NCI-H446 treated with DMSO at 0.1 percent for 48 hours (cell line): ENCODE measurements at places on chromosomes 7 and 10.

DNA sequence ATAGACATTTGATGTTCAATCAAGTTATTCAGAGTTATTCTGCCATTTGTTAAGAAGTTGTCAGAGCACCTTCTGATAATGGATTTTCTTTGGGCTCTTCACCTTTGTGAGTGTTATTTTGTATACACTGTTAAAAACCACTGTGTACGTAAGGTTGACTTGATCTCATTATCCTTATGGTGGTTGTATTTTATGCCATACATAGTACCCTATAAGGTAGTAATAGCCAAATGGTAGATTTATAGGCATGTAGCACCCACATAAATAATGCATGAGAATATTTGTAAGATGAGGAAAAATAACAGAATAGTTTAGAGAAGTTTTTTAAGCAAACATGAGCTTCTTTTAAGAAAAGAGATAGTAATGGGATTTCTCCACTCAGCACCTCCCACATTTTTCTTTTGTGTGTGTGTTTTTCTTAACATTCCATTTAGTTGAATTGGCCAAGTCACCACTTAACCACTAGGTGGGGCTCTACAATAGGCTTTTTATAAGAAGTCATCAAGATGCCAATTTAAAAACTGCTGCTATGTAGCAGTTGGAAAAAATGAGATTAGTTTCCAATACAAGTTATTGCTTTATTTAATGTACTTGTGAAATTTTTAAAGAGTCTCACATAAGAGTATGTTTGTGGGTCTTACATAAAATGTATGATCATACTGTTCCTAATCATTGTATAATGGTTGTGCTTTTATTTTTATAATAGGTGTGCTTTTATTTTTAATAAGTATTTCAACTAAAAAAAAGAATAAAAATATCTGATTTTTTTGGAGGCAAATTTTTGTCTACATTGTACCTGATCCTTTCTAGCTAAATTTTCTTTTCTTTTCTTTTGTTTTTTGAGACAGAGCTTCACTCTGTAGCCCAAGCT, 41.1 kb upstream of the STMP1 start:
- DNase-seq, result peak; percentile 42

- no peak for DNase-seq
These were observed 101.7 kb upstream of the YAE1 start for GRCh38 chr7:39464350-39465054.

GRCh38 chr7:84113286-84113685, 81.3 kb downstream of the SEMA3A start:
- DNase-seq, result peak; percentile 37

DNA sequence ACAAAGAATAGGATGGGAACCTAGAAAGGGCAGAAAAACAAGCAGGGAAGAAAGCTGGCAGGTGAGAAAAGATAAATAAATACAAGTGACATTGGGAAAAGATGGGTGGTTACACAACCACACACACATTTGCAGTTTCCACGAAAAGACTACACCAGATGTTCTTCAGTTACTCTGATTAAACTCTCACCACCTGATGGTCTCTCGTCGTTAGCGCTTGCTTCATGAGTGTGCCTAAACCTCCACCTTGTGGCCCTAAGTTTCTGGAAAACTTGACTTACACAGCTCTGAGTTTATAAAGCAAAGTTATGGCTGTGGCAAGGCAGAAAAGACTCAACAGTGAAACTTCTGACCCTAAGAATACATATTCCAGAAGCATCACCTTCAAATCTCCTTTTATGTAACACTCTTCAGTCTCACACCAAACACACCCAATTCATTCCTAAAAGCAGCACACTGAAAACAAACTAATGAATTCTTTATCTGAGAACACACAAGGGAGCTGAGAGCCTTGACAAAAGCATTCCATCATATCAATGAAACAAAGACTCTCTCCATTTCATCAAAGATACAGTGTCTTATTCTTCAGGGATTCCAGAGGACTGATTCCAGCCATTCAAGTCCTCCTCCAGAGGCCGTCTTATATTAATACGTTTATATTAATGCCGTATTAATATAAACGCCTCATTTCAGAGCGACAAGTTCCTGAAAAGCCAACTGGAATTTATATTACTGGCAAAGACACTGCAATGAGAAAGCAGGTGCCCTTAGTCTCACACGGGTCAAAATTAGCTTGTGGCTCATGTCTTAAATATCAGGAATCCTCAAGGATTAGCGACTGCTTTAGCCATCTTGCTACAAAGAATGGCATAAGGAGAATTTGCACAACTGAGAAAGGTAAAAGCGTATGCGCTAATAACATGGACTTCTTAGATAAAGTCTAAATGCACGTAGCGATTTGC, 77.6 kb downstream of the RNF216 start:
- DNase-seq, result no peak

DNA sequence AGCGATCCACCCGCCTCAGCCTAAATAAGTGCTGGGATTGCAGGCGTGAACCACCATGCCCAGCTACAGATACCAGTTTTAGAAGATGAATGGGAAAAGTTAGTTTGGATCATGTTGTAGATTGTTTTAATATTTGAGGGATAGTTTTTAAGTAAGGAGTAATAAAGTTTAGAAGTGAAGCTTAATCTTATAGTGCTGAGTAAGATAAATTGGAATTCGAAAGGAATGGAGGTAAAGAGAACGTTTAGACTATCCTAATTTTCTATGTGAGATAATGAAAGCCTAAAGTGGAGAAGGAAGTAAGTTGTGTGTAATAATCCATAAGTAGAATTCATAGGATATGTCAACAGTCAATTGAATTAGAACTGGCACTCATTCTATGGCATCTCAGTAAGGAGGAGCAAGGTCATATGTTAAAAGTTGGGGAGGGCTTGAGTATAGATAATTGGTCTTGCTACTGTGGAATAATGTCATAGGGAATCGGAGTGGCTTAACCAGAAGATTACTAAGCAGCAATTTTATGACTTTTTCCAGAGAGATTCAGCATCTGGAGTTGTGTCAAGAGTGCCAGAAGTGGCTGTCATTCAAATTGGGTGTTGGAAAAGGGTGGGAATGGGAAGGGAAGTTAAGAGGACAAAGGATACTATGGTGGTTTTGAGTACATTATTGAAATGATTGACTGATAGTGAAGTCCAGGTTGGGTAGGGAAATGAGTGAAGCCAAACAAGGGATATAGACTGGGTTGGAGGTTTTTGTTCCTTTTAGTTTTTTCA, 12.1 kb downstream of the TAX1BP1 start:
- DNase-seq, result no peak

DNA sequence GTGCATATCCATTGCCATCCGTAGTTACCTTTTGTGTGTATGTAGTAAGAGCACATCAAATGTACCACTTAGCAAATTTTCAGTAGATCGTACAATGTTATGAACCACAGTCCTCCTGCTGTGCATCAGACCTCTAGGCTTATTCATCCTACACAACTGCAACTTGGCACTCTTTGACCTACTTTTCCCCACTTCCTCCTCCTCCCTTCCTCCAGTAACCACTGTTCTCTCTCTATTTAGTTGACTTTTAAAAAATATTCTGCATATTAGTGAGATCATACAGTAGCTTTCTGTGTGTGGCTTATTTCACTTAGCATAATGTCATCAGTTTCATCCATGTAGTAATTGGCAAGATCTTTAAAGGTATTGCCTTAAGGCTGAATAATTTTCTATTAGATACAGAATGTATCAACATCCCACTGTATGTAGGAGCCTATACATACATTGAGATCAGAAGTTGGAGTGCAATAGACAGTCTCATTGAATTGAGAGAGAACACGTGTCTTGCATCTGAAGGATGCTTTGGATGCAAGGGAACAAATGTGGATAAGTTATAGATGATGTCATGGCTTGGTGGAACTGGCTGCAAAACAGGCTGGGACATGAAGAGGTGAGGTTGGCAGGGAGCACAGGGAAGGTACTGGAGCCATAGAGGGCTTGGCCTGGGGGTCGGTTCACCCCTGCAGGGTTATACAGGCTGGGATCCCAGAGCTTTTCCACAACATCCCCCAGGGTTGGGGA, 83.0 kb upstream of the FAM180A start:
- no peak for DNase-seq

DNA sequence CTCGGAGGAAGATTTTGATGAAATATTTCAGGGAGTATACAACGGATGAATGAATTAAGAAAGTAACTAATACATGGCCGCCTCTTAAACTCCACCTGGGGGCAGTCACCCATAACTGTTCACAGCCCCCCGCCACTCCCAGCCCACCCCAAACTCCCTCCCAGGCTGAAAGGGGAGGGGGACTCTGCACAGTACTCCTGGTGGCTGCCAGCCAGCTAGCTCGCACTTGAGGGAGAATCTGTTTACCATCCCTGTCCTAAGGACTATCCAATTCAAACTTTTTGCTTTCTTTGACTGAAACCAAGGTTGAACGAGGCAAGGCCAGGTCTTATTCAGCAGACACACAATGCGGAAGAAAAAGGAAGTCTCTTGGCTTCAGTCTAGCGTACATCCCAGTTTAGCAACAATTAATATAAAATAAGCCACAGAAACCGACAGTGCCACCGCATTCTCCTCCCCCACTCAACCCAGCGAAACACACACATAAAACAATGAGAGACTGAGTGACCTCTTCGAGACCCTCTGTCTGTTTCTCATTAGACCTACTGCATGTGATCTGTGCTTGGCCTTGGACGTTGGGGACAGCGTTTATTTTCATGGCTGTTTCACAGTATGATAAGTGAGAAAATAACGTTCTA, 219.5 kb downstream of the GLI3 start:
- no peak for DNase-seq

GRCh38 chr7:68862736-68863135, 735.5 kb upstream of the AUTS2 start:
- no peak for DNase-seq

DNA sequence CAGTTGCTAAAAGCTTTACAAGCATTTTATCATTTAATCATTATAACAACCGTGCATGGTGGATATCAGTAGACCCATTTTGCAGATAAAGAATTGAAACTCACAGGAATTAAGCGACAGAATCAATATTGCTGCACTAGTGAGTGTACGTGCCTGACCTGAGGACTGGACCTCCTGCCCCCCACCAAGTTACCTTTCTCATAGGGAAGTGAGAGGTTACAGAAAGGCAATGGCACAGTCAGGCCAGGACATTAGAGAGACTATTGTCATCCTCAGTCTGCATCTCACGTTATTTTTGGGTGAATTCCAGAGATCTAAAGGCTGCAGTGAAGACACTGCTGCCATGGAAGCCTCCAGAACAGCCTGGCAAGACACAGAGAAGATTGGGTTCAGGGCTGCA, 80.9 kb downstream of the WDFY4 start:
- no peak for DNase-seq

- no peak for DNase-seq
These were observed 19.1 kb downstream of the DNAJB12 start for GRCh38 chr10:72335394-72336258.

GRCh38 chr7:139937715-139938114, 108.7 kb downstream of the TBXAS1 start:
- no peak for DNase-seq

- no peak for DNase-seq
These were observed 203.7 kb upstream of the PHYHIPL start for GRCh38 chr10:58972576-58973234.

- DNase-seq, result peak; percentile 91
These were observed 86.2 kb upstream of the ANLN start for GRCh38 chr7:36303202-36304098.

GRCh38 chr7:29483219-29484104, 80.2 kb upstream of the PRR15 start:
- DNase-seq, result no peak

DNA sequence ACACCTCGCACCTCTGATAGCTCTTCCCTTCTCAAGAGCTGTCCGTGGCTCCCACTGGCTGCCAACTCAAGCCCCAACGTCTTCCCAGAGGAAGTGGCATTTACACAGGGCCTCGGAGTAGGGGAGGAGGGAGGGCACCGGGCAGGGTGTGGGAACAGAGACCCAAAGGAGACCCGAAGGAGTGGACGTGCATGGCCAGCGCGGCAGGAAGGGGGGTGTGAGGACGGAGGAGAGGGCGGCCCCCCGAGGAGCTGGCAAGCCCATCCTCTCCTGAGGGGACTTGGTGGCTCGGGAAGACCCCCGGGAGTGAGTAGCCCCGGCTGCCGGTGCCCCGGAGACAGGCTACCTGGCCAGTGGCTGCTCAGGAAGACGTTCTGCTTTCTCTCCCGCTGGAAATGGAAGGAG, 85.9 kb downstream of the FOXL3 start:
- DNase-seq, result no peak
